ENCODE measurements at places on chromosomes 3 and 15. TPM values are rescaled to one million over a fixed set of nuclear protein-coding genes. Genes with fewer than 3 reads are reported as not detected.

Gene DISP2
- total RNA-seq = 0.54 TPM

DNA sequence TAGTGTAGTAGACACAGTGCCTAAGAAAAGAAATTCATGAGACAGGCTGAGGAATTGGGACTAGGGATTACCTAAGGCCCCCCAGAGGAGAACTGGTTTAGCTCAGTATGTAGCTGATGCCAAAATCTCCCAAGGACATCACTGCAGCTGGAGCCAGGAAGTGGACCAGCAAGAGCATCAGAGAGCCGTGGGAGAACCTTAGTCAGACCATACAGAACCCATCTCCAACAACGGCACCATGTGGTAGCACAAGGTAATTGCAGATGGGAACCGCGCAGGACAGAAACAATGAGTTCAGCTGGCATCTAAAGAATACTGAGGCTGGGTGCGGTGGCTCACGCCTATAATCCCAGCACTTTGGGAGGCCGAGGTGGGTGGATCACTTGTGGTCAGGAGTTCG is 81.7 kb downstream of the WNT5A start:
- no peak overlapping the region for H3K4me3 ChIP-seq
- no peak for DNase-seq
- no peak overlapping the region for H3K27ac ChIP-seq
- H3K36me3 ChIP-seq = no peaks in the 10 kb centered on the region

DNA sequence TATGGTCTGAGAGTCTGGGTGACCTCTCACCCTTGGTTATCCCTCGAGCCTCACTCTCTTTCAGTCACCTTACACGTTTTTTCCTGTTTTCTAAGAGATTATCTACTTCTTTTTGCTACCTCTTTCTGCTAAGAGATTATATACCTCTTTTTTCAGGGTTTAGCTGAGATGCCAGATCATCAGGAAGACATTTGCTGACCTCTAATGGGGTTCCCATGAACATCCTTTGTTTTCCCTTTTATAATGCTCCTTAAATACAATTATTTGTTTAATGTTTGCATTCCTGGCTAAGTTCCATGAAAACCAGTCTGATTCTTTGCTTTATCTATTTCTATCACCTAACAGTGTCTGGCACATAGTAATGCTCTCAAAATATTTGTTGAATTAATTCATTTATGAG is 39.6 kb downstream of the LEKR1 start:
- no peak for DNase-seq
- H3K36me3 ChIP-seq = no peaks in the 10 kb centered on the region
- H3K4me1 ChIP-seq = no peaks in the 10 kb centered on the region
- peaks cover 3% of the 10 kb centered on the region for H3K27me3 ChIP-seq
- H3K4me3 ChIP-seq = no peak overlapping the region

DNA sequence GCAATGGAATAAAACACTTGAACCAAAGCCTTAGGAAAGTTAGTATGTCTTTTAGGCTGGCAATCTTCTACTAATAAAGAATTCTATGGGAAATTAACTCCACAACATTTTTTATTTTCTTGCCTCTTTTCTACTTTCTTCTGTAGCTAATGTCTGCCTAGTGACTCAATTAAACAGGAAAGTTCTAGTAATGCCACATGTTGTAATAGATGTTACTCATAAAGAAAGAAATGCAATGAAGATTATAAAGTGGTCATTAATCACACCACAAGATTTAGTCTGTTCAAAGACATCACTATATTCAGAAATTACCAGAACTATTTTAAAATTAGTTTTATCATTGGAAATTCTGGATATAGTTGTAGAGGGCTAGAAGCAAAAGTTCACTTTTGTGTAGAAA is 329.7 kb downstream of the SI start:
- H3K4me3 ChIP-seq = no peak overlapping the region
- no peaks in the 10 kb centered on the region for H3K36me3 ChIP-seq
- H3K4me1 ChIP-seq = no peaks in the 10 kb centered on the region
- H3K27ac ChIP-seq = no peak overlapping the region

DNA sequence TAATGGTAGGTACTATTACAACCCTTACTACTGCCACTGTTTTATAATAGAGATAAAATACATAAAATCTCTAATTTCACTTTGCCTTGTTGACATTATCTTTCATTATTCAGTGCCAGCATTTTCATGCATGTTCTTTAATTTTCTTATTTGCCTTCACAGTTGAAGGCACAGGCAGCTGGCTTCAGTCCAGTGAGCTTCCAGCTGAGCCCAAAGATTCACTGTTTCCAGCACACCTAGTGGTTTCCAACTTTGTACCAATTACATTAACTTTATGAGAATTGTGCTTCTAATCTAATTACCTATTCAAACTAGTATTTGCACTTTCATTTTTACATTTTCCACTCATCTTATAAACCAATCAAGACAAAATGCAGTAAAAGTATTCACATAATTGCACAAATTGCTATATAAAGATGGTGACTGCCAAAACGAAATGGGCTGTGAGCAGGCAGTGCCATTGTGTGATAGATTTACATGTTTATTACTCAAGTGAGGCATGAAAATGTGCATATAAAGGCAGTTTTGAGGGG is 228.3 kb downstream of the MFSD1 start:
- no peaks in the 10 kb centered on the region for H3K27me3 ChIP-seq
- no peak overlapping the region for H3K27ac ChIP-seq
- no peaks in the 10 kb centered on the region for H3K36me3 ChIP-seq
- DNase-seq = no peak

DNA sequence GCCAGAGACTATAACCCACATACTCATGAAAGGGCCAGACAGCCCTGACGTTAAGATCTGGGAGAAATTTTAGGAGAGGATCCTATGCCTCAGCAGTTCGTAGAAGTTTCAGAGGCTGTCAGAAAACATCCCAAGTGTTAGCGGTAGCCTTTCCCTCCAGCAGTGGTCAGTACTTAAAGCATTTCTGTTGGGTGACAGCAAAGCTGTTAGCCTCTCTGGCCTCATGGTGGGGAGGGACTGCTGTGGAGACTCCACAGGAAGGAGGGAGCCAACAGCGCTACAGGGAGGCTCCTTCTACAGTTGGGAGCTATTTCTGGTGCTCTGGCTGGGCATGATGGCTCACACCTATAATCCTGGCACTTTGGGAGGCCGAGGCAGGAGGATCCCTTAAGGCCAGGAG is 27.4 kb downstream of the IDH2 start:
- no peak overlapping the region for H3K27ac ChIP-seq
- peaks cover 7% of the 10 kb centered on the region for H3K36me3 ChIP-seq
- no peaks in the 10 kb centered on the region for H3K4me1 ChIP-seq
- DNase-seq = no peak
- H3K27me3 ChIP-seq = no peaks in the 10 kb centered on the region

DNA sequence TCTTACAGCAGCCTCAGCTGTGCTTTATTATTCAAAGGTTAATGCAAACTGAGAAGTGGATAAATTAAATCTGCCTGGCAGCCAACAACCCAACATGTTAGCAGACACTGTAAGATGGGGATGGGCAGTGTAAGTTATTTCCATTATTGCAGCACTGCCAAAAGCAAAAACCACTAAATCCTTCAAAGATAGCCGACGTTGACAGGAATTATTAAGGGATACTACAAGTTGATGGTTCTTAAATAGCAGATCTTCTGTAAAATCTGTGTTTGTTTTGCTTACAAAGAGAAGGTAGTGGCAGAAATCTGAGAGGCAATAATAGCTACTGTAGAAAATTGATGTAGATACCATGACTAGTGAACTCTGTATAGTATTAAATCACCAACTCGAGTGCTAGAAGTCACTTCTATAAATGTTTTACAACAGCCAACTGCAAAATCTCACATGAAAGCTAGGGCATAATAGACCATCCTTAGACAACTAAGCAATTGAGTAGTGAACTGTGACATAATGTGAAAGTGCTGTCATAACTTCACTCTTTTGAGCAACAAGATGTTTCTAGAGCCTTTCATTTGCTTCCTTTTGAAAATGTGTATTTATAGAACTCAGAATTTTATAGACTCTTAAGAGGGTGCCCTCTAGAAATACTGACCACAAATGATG is 278.6 kb downstream of the UBE2E2 start:
- no peaks in the 10 kb centered on the region for H3K4me1 ChIP-seq
- H3K36me3 ChIP-seq = no peaks in the 10 kb centered on the region
- no peak overlapping the region for H3K27ac ChIP-seq
- DNase-seq = no peak
